Sigmoid colon (tissue), 7 donors: ENCODE measurements at places on chromosomes 12 and 14. TPM values are rescaled to one million over a fixed set of nuclear protein-coding genes. Genes with fewer than 3 reads are reported as not detected.

MAGOHB gene
- polyA plus RNA-seq, result 25.7 TPM

- no peaks in the 10 kb centered on the region for H3K36me3 ChIP-seq
- H3K27ac ChIP-seq, result no peak overlapping the region
- no peaks in the 10 kb centered on the region for H3K27me3 ChIP-seq
- H3K4me3 ChIP-seq, result no peak overlapping the region
- H3K4me1 ChIP-seq, result no peaks in the 10 kb centered on the region
Measured at GRCh38 chr14:64536488-64537245, 3.9 kb upstream of the HSPA2 start.

GRCh38 chr12:132861558-132861957 lies 25.8 kb downstream of the CHFR start:
- DNase-seq, result no peak
- H3K27ac ChIP-seq, result no peak overlapping the region
- H3K27me3 ChIP-seq, result no peaks in the 10 kb centered on the region
- no peak overlapping the region for H3K4me3 ChIP-seq
- H3K4me1 ChIP-seq, result no peaks in the 10 kb centered on the region

DNA sequence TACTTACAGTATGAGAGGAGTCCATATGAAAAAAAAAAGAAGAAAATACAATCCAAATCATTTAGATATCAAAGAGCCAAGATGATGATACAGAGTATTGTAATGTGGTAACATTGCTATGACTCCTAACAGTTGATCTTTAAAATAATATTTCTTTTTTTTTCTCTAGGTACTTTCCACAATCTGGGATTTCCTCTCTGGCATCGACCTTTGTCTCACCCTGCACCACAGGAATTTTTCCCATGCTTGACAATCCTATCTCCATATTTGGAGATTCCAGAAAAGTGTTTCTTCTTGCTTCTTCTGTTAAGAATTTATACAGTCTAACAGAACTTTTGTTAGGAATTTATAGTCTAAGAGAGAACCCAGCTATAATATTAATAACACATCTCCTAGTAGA lies 184.4 kb downstream of the ITPR2 start:
- peaks cover 50% of the 10 kb centered on the region for H3K4me1 ChIP-seq
- no peak for DNase-seq
- H3K4me3 ChIP-seq, result no peak overlapping the region
- H3K27ac ChIP-seq, result peak overlapping the region; percentile 56
- H3K27me3 ChIP-seq, result no peaks in the 10 kb centered on the region

GRCh38 chr14:72634691-72635616 lies 258.9 kb downstream of the DPF3 start:
- H3K4me3 ChIP-seq, result no peak overlapping the region
- H3K27ac ChIP-seq, result no peak overlapping the region

- no peak overlapping the region for H3K27ac ChIP-seq
- H3K4me3 ChIP-seq, result no peak overlapping the region
- no peaks in the 10 kb centered on the region for H3K36me3 ChIP-seq
- no peaks in the 10 kb centered on the region for H3K4me1 ChIP-seq
- no peaks in the 10 kb centered on the region for H3K27me3 ChIP-seq
Measured at GRCh38 chr12:67618303-67618702, 30.2 kb upstream of the DYRK2 start.

CCDC38 gene
- polyA plus RNA-seq, result not detected

- H3K27me3 ChIP-seq, result no peaks in the 10 kb centered on the region
- no peaks in the 10 kb centered on the region for H3K36me3 ChIP-seq
- H3K4me3 ChIP-seq, result no peak overlapping the region
- no peak for DNase-seq
Measured at GRCh38 chr14:77791225-77791600, 8.7 kb upstream of the ADCK1 start.

DNA sequence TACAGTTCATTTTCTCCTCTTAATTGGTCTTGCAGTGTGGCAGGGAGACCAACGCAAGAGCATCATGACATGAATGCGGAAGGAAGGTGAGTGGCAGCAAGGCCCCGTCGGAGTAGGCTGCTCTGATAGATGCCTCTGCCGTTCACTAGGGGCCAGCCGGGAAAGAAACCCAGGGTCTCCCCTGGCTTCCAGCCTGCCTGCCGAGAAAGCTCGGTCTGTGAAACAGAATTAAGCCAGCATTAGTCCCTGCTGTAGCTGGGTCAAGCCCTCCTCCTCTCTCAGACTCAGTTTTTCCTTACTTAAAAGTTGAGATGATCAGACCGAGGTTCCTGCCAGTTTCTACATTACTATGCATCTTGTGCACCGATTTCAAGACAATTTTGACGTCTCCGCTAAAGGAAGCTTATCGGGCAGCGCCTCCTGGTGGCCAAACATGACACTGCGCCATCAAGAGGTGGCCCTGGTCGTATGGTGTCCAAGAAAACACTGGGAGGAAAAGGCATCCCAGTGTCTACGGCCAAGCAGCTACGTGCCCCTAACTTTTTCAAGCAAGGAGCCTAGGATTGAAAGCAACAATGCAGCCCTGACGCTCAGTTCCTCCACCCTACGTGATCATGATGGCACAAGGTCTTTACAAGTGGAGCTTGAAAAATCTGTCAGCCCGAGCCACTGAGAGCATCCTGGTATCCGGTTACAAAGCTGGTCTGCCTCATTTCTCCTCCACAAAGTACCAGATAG lies 131.6 kb downstream of the KSR2 start:
- no peak overlapping the region for H3K4me3 ChIP-seq
- no peaks in the 10 kb centered on the region for H3K4me1 ChIP-seq
- H3K27me3 ChIP-seq, result peaks cover 6% of the 10 kb centered on the region
- no peak overlapping the region for H3K27ac ChIP-seq

TOMM20L gene
- not detected for polyA plus RNA-seq

RGS6 gene
- polyA plus RNA-seq, result not detected

TMEM106C gene
- 199 TPM for polyA plus RNA-seq

CIPC gene
- 14.8 TPM for polyA plus RNA-seq

DNA sequence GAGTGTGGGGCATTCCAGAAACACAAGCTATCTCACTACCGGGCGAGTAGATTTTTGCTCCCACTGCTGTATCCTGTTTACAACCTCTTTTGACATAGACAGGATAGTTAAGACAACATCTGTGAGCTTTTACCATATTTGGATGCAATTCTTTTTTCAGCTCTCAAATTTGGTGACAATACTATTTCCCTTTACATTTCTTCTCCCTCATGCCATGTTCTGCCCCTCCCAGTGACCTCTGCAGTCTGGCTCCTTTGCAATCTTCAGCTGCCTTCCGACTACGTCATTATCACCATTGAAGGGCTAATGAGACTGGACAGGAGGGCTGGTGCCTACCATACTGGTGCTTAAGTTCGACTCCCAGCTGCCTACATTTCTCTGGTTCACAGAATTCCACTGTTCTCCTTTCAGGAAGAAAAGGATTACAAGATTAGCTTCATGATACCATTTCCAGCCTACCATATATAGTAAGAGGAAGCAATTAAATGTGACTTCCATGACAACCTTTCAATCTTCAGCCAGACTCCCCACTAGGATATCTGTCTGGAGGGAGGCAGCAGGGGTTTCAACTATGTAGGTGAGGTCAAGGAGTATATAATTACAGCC lies 251.6 kb downstream of the PHLDA1 start:
- H3K27ac ChIP-seq, result no peak overlapping the region
- H3K4me3 ChIP-seq, result no peak overlapping the region
- no peaks in the 10 kb centered on the region for H3K36me3 ChIP-seq
- no peaks in the 10 kb centered on the region for H3K27me3 ChIP-seq
- no peaks in the 10 kb centered on the region for H3K4me1 ChIP-seq
- DNase-seq, result no peak

DNA sequence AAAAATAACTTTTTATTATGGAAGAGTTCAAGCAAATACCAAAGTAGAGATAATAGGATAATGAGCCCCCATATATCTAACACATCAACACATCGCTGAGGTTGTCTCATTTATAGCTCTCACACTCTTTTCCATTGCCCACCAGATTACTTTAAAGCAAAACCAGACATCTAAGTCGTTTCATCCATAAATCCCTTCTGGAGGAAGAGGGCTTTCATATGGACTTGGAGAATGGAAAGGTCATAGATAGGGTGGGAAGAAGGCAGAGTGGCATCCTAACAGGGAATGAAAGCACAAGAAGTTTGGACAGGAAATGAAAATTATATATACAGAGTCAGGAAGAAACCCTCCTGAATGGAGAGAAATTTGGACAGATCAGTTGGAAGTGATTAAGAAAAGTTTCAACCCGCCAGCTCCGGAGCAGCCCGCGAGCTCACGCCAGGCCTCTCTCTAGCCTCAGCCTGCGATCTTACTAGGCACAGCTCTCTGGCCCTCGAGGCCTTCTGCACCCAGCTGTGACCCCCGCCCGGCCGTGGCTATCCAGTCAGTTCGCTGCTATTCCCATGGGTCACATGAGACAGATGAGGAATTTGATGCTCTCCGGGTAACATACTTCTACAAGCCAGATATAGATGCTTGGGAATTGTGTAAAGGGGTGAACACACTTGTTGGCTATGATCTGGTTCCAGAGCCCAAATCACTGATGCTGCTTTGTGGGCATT lies 48.4 kb upstream of the NID2 start:
- no peaks in the 10 kb centered on the region for H3K36me3 ChIP-seq
- H3K27me3 ChIP-seq, result no peaks in the 10 kb centered on the region
- DNase-seq, result no peak
- H3K4me3 ChIP-seq, result no peak overlapping the region
- H3K27ac ChIP-seq, result peak overlapping the region; percentile 8

DNA sequence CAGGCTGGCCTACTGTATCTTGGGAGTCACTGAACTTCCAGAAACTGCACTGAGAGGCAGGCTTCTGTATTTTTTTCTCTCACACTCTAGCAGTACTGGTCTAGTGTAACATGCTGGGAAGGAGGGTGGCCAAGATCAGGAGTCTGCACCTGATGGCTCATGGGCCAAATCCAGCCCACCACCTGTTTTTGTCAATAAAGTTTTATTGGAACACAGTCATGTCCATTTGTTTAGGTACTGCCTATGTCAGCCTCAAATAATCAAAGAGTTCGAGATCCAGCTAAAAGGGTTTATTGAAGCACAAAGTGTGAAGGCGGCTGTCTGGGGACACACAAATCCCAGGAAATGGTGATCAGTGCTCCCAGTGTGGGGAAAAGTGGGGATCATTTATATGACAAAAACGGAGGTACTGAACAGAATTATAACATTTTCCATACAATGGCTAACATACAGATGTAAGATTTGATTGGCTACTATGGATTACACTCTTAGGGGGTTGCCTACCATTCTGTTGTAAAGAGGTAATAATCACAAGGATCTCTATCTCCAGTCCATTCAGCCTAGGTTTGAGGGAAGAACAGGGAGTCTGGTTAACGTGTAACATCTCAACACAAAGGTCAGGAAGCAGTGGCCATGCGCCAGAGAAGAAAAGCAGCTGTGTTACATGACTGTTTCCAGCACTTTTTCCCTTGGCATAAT lies 12.9 kb downstream of the USP30 start:
- H3K4me1 ChIP-seq, result no peaks in the 10 kb centered on the region
- DNase-seq, result no peak
- H3K27ac ChIP-seq, result no peak overlapping the region
- no peak overlapping the region for H3K4me3 ChIP-seq

GRCh38 chr14:57085801-57086200 lies 182.9 kb downstream of the EXOC5 start:
- H3K36me3 ChIP-seq, result no peaks in the 10 kb centered on the region
- no peak overlapping the region for H3K4me3 ChIP-seq
- DNase-seq, result no peak
- H3K4me1 ChIP-seq, result no peaks in the 10 kb centered on the region
- H3K27ac ChIP-seq, result no peak overlapping the region

GRCh38 chr14:23523229-23524016 lies 28.1 kb downstream of the ZFHX2 start:
- no peak overlapping the region for H3K4me3 ChIP-seq
- H3K27me3 ChIP-seq, result no peaks in the 10 kb centered on the region
- no peak overlapping the region for H3K27ac ChIP-seq

DNA sequence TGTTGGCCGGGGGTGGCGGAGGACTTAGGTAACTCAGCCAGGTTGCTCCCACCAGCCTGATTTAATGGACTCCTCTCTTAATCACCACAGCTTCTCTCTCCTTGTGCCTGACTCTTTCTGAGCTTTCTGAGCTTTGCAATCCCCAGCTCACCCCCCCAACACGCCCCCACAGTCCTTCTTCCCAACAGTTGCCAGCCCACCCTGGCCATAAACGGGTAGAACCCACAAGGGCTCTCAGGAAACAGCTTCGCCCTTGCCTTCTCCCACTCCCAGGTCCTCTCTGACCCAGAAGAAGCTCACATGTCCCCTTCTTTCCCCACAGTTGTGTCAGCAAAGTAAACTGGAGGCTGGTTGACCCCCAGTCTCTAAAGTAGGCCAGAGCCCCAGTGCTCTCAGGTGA lies 32.9 kb downstream of the ZFP36L1 start:
- H3K27me3 ChIP-seq, result no peaks in the 10 kb centered on the region
- no peak overlapping the region for H3K4me3 ChIP-seq
- DNase-seq, result no peak
- H3K36me3 ChIP-seq, result no peaks in the 10 kb centered on the region
- H3K27ac ChIP-seq, result no peak overlapping the region
- peaks cover 15% of the 10 kb centered on the region for H3K4me1 ChIP-seq

GRCh38 chr14:95664546-95664945 lies 21.7 kb upstream of the TCL1B start:
- H3K4me3 ChIP-seq, result no peak overlapping the region
- H3K36me3 ChIP-seq, result no peaks in the 10 kb centered on the region
- no peak overlapping the region for H3K27ac ChIP-seq
- no peaks in the 10 kb centered on the region for H3K4me1 ChIP-seq
- DNase-seq, result no peak
- no peaks in the 10 kb centered on the region for H3K27me3 ChIP-seq

DNA sequence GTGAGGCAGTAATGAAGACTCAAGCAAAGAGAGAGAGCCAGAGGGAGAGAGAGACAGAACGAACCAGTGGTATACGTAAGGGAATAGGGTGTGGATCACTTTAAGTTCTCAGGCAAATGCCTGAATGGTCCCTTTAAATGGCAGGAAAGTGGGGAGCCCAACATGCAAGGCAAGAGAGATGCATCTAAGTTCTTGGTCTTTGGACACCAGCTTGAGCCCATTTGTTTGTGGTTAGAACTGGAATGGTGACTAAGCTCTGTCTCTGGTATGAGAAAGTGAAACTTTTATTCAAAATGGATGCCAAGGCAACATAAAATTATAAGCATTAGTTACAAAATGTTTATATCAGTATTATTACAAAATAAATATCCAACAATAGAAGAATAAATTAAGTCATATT lies 192.2 kb upstream of the ALG10 start:
- no peak overlapping the region for H3K4me3 ChIP-seq
- no peaks in the 10 kb centered on the region for H3K27me3 ChIP-seq
- DNase-seq, result no peak
- no peak overlapping the region for H3K27ac ChIP-seq
- H3K4me1 ChIP-seq, result no peaks in the 10 kb centered on the region

GRCh38 chr12:26633591-26634210 lies 199.3 kb downstream of the ITPR2 start:
- peaks cover 53% of the 10 kb centered on the region for H3K4me1 ChIP-seq
- H3K4me3 ChIP-seq, result no peak overlapping the region
- no peaks in the 10 kb centered on the region for H3K36me3 ChIP-seq
- no peaks in the 10 kb centered on the region for H3K27me3 ChIP-seq
- no peak for DNase-seq
- peak overlapping the region; percentile 83 for H3K27ac ChIP-seq
